NCI-H226 (cell line): ENCODE measurements at places on chromosomes 7 and 10.

DNA sequence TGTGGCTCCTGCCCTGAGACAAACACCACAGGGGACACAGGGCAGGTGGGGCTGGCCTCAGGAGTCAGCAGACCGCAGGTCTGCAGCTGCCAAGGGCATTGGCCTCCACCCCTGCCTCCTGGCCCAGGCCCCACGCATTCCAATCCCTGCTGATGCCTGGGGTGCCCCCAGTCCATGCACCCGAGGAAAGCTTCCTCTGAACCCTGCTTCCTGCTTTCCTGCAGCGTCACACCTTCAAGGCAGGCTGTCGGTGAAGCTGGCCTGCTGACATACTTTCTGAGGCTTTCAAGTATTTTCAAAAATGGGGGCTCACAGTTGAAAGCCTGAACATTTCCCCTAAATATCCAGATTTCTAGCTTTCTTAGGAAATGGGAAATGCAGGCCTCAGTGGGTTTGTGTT is 22.5 kb upstream of the ANTXRL start:
- DNase-seq, result no peak

GRCh38 chr10:100743626-100744135 is 1.7 kb upstream of the PAX2 start:
- peak; percentile 53 for DNase-seq

- DNase-seq, result no peak
Observed at GRCh38 chr10:114538181-114538906, 119.7 kb downstream of the ABLIM1 start.

- no peak for DNase-seq
Observed at GRCh38 chr7:108166687-108167086, 36.5 kb upstream of the LAMB4 start.

GRCh38 chr10:47121336-47121735 is 178.7 kb upstream of the GDF10 start:
- DNase-seq, result no peak

- DNase-seq, result no peak
Observed at GRCh38 chr7:77687747-77688144, 8.5 kb upstream of the RSBN1L start.

GRCh38 chr7:96952974-96953391 is 52.4 kb upstream of the DLX6 start:
- peak; percentile 76 for DNase-seq

GRCh38 chr10:55750458-55750857 is 610.6 kb downstream of the ZWINT start:
- no peak for DNase-seq

- DNase-seq, result no peak
Observed at GRCh38 chr7:18960725-18961124, 156.7 kb downstream of the TWIST1 start.

GRCh38 chr7:158272091-158272490 is 315.5 kb downstream of the PTPRN2 start:
- DNase-seq, result no peak

- DNase-seq, result no peak
Observed at GRCh38 chr10:13877154-13877909, 290.6 kb downstream of the PRPF18 start.

GRCh38 chr7:116356979-116357378 is 142.6 kb upstream of the CAV2 start:
- no peak for DNase-seq

DNA sequence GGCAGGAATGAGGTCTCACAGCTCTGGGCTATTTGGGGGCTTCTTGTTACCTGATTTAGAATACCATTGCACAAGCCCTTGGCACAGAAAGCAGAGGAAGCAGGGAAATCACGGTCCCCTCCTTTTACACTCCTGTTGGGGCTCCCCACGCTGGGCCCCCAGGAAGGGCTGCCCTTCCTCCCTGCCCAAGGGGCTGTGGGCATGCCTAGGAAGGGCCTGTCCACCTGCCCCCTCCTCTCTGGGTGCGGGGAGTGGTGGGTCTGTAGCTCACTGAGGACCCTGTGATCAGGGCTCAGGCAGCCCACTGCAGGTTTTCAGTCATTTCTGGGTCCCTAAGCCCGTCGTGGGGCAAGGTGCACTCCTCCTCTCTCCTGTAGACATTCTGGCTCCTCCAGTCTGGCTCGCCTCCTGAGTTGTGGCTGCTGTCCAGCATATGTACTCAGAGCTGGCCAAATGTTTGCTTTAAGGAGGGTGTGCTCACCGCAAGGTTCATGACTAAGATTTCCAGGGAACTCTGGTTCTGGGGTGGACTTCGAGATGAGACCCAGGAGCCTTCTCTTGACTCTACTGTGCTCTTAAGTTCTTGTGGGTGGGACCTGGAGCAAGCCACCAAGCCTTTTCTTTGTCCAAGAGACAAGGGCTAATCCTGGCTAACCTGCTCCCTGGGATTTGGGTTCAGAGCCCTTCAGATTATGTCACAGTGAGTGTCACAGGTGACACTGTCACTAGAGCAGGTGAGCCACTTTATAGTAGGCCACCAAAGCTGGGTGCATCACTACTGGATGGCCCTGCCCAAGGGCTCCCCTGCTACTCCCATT is 56.0 kb downstream of the TACR2 start:
- DNase-seq, result peak; percentile 92

GRCh38 chr10:112475575-112476218 is 28.7 kb downstream of the VTI1A start:
- no peak for DNase-seq

- DNase-seq, result no peak
Observed at GRCh38 chr10:114682121-114682520, 24.0 kb upstream of the ABLIM1 start.

DNA sequence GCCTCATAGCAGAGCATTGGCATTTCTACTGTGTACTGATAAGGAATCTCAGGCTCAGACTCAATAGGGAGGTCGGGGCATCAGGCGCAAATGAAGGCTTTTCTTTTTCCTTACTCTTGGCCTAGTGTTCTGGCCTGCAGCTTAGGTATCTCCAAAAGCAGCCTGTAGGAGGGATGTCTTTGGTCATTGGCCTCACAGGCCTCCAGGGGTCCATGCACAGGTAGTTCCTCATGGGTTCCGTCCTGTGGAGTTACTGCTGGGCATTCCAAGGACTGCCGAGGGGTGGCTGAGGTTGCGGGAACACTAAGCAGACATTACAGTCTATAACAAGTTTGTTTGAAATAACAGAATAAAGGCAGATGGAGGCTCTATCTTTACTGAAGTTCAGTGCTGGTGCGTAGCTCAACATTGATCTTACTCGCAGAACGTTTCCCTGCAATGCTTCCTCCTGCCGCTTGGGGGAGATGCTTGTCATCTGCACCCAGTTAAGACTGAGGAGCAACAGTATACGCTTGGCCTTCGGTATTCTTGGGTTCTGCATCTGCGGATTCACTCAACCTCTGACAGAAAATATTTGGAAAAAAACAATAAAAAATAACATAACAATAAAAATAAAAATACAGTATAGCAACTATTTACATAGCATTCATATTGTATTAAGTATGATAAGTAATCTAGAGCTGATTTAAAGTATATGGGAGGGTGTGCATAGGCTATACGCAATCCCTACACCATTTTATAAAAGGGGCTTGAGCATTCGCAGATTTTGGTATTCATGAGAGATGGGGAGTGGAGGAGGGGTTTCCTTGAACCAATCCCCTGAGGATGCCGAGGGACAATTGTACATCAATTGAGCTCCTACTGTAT is 58.9 kb downstream of the SH2D4B start:
- DNase-seq, result peak; percentile 12

GRCh38 chr7:154881026-154881425 is 121.9 kb downstream of the PAXIP1 start:
- no peak for DNase-seq

GRCh38 chr10:51159841-51160240 is 85.6 kb downstream of the PRKG1 start:
- no peak for DNase-seq

- DNase-seq, result no peak
Observed at GRCh38 chr7:121002048-121002756, 13.7 kb downstream of the CPED1 start.

DNA sequence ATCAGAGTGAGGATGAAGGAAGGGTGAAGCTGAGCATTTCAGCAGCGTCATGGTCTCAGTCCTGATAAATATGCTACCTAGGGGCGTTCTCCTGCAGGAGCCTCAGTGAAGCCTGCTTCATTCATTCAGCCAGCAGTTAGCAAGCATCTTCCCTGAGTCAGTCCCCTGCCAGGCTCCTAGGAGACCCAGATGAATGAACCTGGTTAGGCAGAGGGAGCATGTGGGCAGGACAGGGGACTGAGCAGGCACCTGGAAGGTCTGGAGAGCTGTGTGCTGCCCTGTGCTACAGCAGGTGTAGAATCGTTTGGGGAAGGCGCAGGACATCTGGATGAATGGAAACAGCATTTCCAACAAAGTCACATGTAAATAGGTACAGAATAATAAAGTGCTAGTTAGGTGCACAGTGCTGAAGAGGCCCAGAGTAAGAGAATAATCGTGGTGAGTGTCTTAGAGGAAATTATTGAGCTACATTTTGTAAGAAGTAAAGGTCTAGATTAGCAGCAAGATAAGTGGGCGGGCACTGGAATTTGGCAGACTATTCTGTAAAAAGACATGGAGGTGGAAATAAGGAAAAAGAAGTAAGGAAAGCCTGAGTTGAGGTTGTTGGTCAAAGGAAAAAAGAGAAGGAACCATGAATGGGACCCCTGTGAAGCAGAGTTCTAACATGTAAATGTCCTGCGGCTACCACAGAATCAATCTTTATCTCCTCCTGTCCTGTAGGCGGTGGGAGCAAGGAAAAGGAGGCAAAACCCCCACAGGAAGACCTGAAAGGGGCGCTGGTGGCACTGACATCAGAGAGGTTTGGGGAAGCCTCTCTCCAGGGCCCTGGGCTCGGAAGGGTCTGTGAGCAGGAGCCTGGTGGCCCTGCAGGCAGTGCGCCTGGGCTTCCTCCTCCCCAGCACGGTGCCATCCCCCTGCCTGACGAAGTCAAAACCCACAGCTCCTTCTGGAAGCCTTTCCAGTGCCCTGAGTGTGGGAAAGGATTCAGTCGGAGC is 12.0 kb downstream of the ZSCAN25 start:
- DNase-seq, result no peak

GRCh38 chr10:101107771-101108170 is 23.3 kb upstream of the TLX1 start:
- no peak for DNase-seq

GRCh38 chr10:8998751-8999150 is 944.3 kb downstream of the GATA3 start:
- DNase-seq, result no peak

GRCh38 chr10:12949248-12949647 is 52.3 kb downstream of the CCDC3 start:
- no peak for DNase-seq

GRCh38 chr10:112919721-112920120 is 30.3 kb upstream of the TCF7L2 start:
- DNase-seq, result peak; percentile 26

GRCh38 chr7:95066737-95067530 is 159.5 kb downstream of the PPP1R9A start:
- peak; percentile 86 for DNase-seq

GRCh38 chr7:1223196-1223981 is 9.3 kb upstream of the UNCX start:
- no peak for DNase-seq

DNA sequence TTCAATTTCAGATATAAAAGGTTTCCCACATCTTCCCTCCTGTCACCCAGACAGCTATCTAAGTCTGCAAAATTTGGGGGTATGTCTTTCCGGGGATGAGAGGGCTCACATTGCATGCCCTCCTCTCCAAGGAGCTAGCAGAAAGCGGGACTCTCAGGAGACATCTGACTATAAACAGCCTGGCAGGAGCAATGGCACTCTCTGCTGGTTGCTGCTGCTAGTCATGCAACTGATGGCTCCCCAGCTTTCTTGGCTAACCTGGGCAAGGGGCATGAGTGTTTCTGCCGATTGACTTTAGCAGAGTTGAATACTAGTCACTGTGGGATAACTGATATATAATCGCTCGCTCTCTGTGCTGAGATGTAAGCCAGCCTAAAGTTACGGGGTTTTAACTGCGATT is 12.0 kb downstream of the TBX20 start:
- no peak for DNase-seq

DNA sequence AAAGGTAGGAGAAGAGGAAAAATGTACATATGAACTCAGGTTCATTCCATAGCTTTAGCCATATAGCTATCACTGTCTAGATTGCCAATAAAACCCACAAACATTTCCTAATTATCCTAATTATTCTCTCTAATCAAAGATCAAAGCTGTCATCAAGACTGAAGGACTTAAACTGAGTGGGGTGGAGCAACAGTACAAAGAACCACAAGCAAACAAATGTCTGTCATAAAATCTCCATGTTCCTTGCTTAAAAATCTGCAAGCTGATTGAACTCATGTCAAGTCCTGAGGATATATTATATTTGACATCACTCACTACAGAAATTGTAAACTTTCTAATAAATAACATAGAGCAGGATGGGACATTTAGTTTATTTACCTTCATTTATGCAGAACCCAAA is 315.9 kb downstream of the SNX13 start:
- DNase-seq, result no peak

GRCh38 chr7:69517985-69518704 is 80.1 kb upstream of the AUTS2 start:
- DNase-seq, result no peak

DNA sequence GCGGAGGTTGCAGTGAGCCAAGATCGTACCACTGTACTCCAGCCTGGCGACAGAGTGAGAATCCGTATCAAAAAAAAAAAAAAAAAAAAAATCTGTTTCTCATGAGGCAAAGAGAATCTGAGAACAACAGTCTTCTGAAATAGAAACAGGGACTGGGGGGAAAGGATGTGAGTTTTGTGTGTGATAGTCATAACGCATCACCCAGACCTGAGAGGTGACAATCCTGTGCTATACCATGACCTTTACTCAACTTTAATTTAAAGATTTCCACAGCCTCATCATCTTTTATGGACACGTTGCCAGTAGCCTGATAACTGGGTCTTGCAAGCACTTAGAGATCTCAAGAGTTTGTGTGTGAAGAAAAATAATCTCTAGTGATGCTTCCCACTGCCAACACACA is 2.3 kb downstream of the ATXN7L1 start:
- DNase-seq, result no peak

DNA sequence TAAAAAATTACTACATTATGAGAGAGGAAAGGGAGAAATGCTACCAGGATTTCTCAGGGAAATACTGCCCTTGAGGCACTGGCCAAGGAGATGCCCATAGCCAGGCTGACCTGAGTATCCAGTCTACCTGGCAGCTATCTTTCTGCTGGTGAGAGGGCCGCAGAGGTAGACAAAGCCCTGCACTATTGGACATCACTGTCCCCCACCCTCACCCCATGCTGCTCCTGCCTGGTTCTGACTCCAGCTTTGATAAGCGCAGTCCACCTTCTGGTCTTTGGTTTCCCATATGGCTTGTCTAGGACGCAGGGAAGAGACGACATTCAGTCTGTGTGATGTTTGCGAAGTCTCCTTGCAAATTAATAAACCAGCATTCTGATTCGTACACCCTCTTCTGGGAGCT is 3.7 kb downstream of the ITPRIP start:
- DNase-seq, result no peak
